ENCODE measurements at places on chromosomes 6 and 20. TPM values are rescaled to one million over a fixed set of nuclear protein-coding genes. Genes with fewer than 3 reads are reported as not detected.

The MYLK4 gene
- total RNA-seq: 0.57 TPM

The CLVS2 gene
- under 0.01 TPM for total RNA-seq

The SEL1L2 gene
- total RNA-seq: not detected

The HSPA12B gene
- 0.46 TPM for total RNA-seq

The MRPS10 gene
- total RNA-seq: 49.8 TPM

The OPRL1 gene
- total RNA-seq: 1.6 TPM

The DEFB132 gene
- total RNA-seq: not detected

The DACT2 gene
- total RNA-seq: 0.85 TPM

The TPX2 gene
- total RNA-seq: 4.6 TPM

The LY86 gene
- not detected for total RNA-seq
